ENCODE measurements at places on chromosomes 5 and 9.
A peak's percentile ranks its signal among the peaks of the same experiment; 100 is the strongest.

DNA sequence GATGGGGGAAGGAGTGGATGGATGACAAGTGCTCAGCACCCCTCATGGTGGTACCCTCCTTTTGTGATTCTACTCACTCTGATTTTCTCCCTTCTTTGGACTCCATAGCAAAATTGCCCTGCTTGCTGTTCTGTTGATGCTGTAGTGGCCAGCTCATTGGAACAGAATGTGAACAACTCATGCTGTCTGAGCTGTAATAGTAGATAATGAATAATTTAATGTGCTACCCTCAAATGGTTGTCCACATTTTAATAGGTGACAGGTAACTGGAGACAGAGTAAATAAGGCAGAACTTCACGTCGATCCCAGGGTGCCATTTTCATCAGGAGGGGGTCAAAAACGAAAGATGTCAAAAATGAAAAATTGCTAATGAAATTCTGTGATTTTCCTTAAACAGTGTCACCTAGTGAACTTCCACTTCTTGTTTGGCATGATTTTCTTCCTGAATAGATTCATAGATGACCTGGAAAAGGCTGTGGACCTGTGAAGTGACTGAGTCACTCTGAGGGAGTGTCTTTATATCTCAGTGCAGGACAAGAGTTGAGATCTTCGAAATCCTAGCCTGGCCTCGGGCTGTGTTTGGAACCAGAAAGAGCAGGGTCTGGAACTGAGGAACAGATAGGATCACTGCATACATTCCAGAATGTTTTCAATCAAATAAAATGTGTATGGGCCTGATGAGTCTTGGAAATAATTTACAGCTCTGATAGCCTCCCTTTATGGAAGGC is 270.2 kb downstream of the PSAT1 start:
- no peak for DNase-seq

DNA sequence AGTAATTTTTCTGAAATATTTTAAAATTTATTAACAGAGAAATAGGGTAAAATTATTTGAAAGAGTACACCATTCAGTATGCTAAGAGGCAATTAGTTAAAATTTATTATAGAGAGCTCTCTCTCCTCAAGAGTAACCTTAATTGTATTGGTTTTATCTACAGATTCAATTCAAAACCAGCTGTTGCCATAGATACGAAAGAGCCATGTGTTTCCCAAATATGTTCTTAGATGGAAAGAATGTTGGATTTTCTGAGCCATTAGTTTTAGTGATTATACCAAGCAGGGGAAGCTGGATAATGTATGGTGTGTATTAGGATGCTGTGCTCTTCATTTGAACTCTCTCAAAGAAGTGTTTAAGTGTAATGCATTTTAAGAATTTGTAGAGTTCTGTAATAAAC is 27.8 kb downstream of the C7 start:
- no peak for DNase-seq

GRCh38 chr9:93450945-93451815 is at the start of gene FAM120A:
Gene FAM120A, plus strand, starts transcription at chr9:93451685. Its CDS starts 231 bp downstream, at chr9:93451916.
- DNase-seq: peak; percentile 57

DNA sequence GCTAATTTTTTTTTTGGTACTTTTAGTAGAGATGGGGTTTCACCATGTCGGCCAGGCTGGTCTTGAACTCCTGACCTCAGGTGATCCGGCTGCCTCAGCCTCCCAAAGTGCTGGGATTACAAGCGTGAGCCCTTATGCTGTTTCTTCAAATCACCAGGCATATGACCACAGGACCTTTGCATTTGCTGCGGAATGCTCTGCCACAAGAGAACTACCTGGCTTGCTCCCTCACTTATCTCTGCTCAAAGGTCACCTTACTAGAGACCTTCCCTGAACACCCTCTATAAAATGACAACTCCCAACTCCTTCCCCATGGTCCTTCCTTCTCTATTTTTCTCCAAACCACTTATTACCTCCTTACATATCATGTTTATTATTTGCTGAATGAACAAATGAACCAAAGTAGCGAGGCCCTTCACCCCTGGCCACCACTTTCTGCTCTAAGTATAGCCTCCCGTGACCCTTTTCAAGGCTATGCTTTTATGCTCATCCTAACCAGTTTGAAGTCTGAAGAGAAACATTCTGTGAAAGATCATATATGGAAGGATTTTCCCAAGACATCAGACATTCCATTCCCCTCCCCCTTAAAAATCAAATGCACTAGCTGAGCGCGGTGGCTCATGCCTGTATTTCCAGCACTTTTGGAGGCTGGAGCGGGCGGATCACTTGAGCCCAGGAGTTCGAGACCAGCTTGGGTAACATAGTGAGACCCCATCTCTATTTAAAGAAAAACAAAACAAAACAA is 1.3 kb downstream of the ZER1 start:
- no peak for DNase-seq

- DNase-seq: no peak
Observed at GRCh38 chr9:90767523-90768100, 34.0 kb upstream of the SYK start.

DNA sequence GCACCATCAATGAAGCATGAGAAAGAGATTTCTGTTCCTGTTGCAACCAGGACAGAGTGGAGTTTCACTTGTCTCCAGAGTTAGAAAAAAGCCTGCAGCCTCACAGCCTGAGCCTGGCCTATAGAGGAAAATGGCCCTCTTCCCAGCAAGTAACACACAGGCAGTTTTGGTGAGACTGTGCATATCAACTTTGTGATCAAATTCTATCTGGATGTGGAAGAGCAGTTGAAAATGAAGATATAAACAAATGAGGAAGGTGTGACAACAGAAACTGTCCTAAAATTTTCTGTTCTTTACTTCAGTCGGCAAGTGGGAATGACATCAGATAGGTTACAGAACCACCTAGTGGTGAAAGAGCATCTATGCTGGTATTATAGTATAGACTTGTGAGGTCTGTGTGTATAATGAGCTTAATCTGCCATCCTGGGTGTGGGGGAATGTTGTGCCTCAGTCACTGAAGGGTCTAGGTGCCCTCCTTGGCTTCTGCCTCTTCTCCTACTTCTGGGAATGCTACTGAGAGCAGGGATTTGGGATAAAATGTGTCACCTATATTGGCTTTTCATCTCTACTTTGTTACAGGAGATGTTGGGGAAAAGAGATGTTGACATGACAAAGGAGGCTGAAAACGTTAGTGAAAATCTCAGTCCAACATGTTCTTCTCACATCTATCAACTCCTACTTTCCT is 28.2 kb downstream of the YIPF5 start:
- no peak for DNase-seq

GRCh38 chr9:127858041-127858512 is 3.6 kb upstream of the ENG start:
- no peak for DNase-seq

DNA sequence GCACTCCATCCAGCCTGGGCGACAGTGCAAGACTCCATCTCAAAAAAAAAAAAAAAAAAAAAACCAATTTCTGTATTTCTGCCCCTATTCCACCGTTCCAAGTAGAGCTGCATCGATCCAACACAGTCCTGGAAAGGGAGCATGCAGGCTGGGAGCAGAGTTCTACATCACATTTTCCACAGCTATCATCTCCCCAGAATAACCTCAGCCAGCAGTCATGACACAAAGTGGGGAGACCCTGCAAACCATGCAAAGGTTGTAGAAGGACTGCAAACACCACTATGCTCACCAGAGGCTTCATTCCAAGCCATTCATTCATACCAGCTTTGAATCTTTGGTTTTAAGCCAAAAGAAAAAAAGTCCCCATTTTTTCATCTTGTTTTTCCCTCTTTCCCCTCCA is 20.8 kb upstream of the ZNF354A start:
- DNase-seq: no peak

All from stimulated activated CD4-positive, alpha-beta T cell treated with anti-CD3 and anti-CD28 coated beads, Interleukin-15, amount 100 ng/mL, for 1 hour (primary cell).